ENCODE measurements at places on chromosomes 7 and 10.

DNA sequence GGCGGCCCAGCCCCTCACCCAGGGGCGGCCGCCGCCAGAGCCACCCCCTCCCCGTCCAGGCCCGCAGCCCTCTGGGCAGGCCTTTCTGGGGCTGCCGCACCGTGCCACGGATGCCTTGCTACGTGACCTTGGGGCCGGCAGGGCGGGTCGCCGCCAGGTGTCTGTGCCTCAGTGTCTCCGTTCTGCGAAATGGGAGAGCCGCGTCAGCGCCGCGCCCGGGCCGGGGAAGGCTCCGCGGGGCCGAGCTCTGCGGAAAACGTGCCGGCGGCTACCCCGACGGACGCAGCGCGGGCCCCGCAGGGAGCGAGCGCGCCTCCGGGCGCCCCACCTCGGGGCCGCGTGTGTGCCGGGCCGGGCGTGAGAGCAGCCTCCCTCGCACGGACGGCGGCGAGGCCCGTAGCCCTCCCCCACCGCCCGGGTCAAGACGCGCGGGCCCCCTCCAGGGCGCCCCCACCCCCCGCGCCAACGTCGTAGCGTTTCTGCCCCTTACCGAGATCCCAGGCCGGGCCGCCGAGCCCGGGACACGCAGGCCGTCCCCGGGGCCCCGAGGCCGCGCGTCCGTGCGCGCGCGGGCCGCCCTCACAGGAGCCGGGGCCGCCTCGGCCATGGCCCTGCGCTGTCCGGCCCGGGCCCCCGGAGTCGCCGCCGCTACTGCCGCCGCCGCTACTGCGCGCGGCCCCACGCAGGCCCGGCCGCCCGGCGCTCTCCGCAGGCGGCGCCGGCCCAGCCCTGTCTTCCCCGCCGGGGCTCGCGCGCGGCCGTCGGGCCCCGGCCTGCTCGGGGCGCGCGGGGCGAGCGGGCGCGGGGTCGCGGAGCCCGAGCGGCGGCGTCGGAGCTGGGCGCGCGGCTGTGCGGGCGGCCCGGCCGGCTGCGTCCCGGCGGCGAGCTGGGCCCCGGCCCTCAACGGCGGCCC, 1.1 kb downstream of the ZNF777 start:
- no peak for DNase-seq

DNA sequence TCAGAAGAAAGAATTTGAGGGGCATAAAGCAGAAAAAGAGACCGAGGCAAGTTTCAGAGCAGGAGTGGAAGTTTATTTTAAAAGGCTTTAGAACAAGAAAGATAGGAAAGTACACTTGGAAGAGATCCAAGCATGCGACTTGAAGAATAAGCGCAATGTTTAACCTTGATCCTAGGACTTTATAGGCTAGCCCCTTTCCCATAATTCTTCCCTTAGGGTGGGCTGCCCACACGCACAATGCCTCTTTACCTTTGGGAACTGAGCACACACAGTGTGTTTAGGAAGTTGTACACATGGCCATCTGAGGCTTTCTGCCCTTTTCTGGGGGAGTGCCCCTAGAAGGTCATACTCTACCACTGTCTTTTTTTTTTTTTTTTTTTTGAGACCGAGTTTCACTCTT, 11.2 kb upstream of the GSTO1 start:
- no peak for DNase-seq

GRCh38 chr7:50679218-50680007, 103.3 kb downstream of the GRB10 start:
- no peak for DNase-seq

- DNase-seq: no peak
These were observed 238.8 kb upstream of the LRGUK start for GRCh38 chr7:133888061-133888930.

DNA sequence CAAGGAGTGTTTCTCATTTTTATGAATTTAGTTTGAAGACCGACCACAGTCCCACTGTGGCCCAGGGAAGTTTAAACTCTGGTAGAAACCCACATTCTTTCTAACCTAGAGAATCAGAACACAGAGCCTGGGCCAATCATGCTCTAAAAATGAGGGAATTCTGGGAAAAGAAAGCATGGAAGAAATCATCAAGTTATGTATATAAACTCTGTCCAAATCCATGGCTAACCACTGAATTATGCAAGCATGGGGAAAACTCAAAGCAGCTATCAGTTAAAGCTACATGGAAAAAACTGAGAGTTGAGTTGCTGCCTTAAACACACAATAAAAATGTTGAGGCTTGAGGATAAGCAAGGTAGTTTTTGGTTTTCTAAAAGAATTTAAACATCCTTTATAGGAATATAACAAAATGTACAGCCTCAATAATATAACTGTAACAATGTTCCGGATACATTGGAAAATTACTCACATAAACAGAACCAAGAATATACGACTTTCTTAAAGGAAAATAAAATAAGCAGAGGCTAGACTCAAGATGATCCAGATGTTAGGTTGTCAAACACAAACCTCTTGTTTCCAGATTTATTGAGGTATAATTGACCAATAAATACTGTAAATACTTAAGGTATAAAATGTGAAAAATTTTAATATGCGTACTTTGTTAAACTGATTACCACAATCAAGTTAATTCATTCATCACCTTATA, 311.2 kb upstream of the GNAI1 start:
- DNase-seq: no peak

DNA sequence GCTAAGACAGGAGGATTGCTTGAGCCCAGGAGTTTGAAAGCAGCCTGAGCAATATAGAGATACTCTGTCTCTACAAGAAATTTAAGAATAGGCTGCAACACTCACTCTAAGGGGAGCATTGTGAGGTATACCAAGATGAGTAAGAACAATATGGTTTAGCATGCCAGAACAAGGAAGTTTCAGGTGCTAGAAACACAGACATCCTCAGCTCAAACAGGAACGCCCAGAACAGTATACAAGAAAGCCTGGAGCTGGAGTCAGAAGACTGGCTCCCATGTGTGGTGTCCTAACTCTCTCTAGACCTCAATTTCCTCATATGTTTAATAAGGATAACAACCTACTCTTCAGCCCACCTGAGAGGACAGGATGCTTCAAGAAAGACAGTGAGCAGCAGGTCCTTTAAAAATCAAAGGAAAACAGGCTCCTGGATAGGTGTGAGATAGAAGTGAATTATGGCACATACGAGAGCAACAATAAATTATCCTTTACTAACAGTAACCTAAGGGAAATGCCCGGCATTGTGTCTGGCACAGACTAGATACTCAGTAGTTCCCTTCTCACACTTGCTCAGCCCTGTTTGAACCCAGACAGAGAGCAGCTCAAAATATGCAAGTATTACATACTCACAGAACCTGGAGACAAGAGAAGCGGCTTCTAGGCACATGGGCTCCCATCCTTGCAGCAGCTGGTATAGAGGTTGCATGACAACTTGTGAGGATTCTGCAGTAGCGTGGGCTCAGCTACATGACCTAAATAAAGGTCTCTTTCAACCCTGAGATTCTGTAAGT, 45.4 kb downstream of the KAT6B start:
- DNase-seq: no peak

DNA sequence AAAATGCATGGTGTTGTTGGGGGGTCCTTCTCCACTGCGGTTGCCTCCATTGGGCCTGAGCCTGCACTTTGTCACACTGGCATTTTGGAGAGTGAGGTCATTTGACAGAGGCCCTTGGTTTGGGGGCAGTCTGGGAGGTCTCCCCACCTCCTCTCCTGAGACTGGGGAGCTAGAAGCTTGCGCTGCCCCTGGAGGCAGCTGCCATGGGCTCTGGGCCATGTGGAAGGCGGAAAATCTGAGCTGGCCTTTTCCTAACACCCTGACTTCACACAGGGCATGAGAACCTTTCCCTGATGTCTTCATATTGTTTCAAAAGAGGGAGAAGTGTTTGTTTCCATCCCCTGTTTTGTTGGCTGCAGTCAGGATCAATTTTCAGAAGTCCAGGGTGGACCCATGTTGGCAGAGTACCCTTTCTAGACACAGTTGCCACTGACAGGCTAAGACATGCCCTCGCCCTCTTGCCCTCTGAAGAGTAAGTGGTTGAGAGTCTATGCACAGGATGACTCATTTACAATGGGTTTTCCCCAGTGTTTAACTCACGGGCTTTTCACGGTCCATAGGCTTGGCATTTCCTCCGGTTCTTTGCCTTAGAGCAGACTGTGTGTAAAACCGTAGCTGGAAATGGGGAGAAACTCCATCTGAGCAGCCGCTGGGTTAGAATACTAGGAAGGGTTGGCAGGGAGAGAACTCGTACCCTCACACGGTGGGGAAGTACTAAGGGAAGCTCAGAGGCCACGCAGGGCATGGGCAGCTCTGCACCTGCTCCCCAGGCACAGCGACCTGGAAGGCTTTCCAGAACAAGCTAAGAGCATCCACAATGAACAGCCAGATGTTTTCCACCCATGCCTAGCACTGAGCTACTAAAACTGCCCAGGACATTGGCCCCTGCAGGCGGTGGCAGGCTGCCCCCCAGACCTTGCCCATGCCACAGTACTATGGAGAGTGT, 655.0 kb downstream of the SDK1 start:
- DNase-seq: no peak

GRCh38 chr10:50506861-50507573, 116.7 kb downstream of the SGMS1 start:
- no peak for DNase-seq

- DNase-seq: no peak
These were observed 25.7 kb upstream of the ADD3 start for GRCh38 chr10:109982123-109982522.

GRCh38 chr7:159008417-159008816, 136.2 kb downstream of the VIPR2 start:
- no peak for DNase-seq

DNA sequence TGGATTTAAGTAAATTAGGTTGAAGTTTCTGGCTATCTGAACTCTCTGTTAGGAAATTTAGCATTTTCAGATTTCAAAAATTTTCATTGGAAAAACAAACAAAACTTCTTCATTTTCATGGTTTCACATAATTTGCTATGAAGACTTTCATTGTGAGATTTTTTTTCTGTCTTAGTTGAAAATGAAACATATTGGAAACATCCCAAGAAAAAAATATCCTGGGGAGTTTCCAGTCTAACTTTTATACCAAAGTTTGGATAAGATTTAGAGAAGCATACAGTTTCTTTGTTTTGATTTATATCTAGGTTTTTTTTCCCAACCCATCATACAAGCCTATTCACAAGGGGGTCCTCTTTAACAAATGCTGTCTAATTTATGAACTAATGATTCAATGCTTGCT, 300.5 kb upstream of the SEMA3A start:
- no peak for DNase-seq

GRCh38 chr10:123860209-123860608, 31.4 kb downstream of the CPXM2 start:
- no peak for DNase-seq

- no peak for DNase-seq
These were observed 25.5 kb downstream of the MMRN2 start for GRCh38 chr10:86931872-86932271.
